Right kidney (tissue), 9 donors: ENCODE measurements at places on chromosomes 11 and 22.

- no peak for DNase-seq
These were observed 16.2 kb downstream of the OTOG start for GRCh38 chr11:17563231-17563646.

- DNase-seq, result no peak
These were observed 49.2 kb upstream of the SYT7 start for GRCh38 chr11:61630089-61630488.

GRCh38 chr11:11856638-11857037, 14.9 kb downstream of the USP47 start:
- DNase-seq, result no peak

GRCh38 chr11:11444027-11444803, 91.2 kb upstream of the CSNK2A3 start:
- no peak for DNase-seq

- DNase-seq, result no peak
These were observed 596 bp upstream of the TNRC6B start for GRCh38 chr22:40176921-40177737.

DNA sequence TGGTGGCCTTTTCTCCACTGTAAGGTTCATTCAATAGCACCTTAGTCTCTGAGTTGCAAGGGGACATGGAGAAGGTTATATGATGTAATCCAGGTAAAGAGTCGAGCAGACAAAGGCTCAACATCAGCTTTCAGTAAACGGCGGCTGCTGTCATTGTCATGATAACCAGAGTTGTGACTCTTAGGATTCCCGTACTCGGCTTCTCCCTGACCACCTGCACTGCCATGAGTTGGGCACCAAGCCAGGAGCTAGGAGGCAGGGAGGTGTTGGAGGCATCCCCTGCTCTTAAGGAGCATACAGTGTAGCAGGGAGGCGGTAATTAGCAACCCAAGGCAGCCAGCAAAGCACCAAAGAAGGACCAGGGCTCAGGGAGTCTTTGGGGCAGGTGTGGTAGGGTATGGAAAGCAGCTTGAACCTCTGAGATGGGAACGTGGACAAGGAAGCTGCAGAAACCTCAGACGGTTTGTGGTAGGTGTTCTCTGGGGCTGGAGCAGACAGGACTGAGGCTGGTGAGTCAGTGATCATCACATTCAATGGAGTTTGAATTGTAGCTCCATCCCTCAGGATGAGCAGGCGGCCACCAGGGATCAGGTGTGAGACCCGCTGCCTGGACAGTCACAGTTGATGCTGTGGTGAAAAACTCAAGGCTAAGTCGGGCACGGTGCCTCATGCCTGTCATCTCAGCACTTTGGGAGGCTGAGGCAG, 31.7 kb downstream of the LIF start:
- DNase-seq, result no peak

- DNase-seq, result no peak
These were observed 42.2 kb upstream of the DNAJB7 start for GRCh38 chr22:40904101-40904500.

- DNase-seq, result no peak
These were observed 5.4 kb upstream of the C11orf87 start for GRCh38 chr11:109416601-109417000.
